ENCODE measurements at places on chromosomes 16 and 17.

- no peak for DNase-seq
These were observed 71.5 kb downstream of the WWP2 start for GRCh38 chr16:69833357-69834282.

DNA sequence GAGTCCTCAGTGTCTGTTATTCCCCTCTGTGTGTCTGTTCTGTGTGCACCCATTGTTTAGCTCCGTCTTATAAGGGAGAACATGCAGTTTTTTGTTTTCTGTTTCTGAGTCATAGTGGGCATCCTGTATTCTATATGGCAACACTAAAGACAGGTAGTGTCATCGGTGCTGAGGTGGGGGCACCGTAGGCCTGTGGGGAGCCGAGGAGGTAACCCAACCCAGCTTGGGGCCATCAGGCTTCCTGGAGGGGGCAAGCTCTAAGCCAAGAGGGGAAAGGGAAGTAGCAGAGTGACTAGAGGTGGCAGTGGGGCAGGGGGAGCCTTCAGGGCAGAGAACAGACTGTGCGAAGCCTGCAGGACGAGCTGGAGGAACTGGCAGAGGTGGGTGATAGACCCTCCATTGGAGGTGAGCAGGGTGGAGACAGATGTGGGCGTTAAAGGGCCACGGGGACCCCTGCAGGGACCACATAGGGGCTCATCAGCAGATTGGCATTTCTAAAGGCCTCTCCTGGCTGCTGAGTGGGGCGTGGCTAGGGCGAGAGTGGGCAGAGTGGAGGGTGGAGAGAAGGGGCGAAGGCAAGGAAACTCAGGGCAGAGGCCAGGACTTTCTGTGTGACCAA is 36.5 kb downstream of the CPNE2 start:
- no peak for DNase-seq

DNA sequence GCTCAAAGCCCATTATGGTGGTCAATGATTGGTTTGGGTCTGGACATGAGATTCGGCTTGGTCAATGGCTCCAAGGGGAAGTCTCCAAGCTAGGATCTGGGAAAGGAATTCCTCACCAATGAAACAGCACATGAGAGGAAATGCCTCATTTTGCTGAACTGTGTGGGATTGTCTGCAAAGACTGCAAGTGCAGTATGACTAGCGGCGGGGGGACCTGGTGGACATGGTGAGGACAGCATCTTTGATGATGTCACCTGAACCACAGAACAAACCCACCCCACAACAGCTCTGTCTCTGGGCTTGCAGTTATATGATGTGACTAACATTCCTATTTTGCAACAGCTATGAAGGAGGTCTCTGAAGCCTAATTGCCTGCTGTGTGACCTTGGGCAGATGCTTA is 50.6 kb upstream of the NKD1 start:
- DNase-seq, result no peak

DNA sequence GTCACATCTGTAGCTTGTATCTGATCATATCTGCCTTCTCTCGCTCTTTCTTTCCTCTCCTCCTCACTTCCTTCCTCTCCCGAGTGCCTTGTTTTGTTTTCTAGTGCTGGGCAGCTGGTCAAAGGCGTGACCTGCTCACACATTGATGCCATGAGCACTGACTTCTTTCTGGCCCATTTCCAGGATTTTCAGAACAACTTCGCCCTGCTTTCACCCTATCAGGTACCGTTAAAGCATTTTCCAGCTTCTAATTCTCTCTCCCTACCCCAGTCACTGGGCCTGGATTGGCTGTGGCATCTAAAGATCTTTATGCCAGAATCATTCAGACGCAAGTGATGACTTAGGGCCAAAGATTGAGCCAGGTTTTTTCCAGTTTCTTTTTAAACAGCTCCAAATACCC is 55.5 kb downstream of the OTOA start:
- DNase-seq, result no peak

- no peak for DNase-seq
These were observed 17.5 kb downstream of the B9D1 start for GRCh38 chr17:19345067-19345460.

- no peak for DNase-seq
These were observed 2.1 kb downstream of the KCNH4 start for GRCh38 chr17:42178817-42179216.

DNA sequence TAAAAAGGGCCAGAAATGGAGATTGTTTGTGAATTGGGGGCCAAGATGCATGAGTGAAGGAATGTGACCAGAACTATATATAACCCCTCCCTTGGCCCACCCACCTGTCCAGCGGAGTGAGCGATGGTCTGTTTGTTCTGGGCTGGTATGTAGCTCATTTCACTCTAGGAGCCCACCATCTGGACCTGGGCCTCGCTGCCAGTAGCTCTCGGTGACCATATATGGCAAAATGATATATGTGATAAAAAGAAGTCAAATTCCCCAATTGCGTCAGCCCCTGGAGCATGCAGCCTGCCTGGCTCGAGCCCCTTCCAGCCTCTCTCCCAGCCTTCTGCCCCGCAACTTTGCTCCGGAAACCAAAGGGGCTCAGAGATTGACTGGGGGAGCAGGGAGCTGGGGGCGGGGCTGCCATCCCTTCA is 47.3 kb downstream of the CCDC42 start:
- DNase-seq, result no peak

DNA sequence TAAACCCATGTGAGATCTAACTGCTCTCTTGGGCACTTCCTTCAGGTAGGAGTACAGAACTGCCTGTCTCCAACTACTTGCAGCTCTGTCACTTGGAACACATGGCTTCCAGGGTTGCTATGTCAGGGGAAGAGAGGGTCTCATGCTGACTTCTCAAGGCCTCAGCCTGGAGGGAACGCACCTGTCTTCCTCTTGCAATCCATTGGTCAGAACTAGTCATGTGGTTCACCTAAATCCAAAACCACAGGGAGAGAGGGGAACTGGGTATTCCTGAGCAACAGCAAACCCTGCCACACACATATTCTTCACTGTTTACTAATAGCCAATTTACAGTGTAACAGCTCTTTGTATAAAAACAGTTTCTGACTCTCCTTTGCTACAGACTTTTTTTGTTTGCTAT is 206.1 kb downstream of the KCNJ2 start:
- DNase-seq, result no peak

Data from NCI-H510A (cell line).